ENCODE measurements at places on chromosomes 12 and 14. TPM values are rescaled to one million over a fixed set of nuclear protein-coding genes. Genes with fewer than 3 reads are reported as not detected.
A peak's percentile ranks its signal among the peaks of the same experiment; 100 is the strongest.

DNA sequence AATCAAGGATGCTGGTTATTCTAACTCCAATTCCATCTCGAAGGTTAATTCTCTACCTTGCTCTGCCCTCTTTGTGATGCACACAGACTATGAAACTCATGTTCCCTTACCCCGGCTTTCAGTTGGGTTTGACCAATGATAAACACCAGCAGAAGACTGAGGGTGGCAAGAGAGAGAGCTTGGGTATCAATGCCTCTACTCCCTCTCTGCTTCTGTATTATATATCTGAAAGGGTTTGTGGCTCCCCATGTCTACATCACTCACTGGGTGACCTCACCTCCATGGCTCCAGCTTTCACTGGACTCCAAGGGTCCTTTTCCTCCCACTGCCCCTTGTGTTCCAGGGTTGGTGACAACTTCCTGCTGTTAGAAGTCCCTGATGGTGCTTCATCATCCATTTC lies 659.0 kb upstream of the TBX3 start:
- peaks cover 3% of the 10 kb centered on the region for H3K36me3 ChIP-seq
- H3K27ac ChIP-seq: no peak overlapping the region
- no peak for DNase-seq

DNA sequence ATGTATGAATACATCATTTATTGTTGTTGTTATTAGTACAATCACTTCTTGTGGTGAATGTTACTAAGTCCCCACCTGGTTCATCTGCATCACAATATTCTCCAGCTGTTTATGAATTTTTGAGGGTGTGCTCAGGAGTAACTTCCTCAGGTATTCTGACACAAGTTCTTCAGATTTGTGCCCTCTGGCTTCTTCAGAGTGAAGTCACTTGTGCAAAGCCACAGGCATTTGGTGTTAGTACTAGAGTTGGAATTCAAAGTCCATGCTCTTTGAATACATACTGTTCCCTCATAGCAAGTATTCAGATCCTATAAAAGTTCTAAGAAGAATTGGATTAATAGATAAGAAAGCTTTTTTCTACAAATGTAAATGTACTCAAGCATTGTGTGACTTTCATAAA lies 150.3 kb upstream of the AVPR1A start:
- H3K36me3 ChIP-seq: no peaks in the 10 kb centered on the region
- no peak for DNase-seq
- no peaks in the 10 kb centered on the region for H3K27me3 ChIP-seq
- no peak overlapping the region for H3K27ac ChIP-seq

DNA sequence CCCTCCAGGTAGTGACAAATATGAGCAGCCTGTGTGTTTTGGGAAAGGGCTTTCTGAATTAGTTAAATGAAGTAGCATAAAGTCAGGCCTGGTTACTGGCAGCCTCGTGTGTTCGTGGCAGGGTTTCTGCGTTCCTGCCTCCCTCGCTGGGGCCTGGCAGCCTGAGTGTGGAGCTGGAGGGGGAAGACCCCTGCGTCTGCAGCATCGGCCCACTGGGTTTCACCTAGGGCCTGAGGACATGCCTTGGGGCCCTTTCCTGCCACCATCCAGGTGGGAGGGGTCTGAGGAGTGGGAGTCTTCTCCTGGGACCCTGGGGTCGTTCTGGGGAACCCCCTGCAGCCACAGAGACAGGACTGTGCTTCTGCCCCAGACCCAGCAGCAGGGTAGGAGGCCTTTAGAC lies 20.4 kb upstream of the AMN start:
- no peak for DNase-seq
- H3K36me3 ChIP-seq: peaks cover 11% of the 10 kb centered on the region
- no peak overlapping the region for H3K4me3 ChIP-seq
- no peaks in the 10 kb centered on the region for H3K27me3 ChIP-seq
- H3K4me1 ChIP-seq: peaks cover 31% of the 10 kb centered on the region

The CYP27B1 gene
- total RNA-seq: 14.7 TPM

DNA sequence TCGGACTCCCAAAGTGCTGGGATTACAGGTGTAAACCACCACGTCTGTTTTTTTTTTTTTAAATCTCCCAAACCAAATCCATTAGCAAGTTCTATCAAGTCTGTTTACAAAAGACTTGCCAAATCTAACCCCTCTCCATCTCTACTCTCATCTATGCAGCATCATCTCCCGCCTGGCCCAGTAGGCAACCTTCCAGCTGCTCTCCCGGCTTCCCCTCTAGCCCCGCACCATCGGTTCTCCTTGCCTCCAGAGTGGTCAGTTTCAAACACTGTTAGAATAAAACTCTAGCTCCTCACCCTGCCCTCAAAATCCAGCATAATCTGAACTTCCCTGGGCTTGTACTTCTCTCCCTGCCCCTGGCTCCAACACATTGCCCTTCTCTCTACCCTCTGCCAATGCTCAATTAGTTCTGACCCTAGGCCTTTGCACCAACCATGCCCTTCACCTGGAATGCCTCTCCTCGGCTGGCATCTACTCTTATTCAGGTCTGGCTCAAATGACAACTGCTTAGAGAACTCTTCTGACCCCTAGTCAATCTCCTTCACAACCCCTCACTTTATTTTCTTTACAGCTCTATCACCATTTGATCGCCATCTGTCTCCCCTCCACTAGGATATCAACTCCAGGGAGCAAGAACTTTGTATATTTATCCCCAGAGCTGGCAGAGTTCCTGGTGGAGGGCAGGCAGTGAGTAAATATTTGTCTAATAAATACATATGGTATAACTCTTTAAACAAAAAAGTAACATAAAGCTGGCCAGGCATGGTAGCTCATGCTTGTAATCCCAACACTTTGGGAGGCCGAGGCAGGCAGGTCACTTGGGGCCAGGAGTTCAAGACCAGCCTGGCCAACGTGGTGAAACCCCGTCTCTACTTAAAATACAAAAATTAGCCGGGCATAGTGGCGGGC lies 4.9 kb downstream of the WSB2 start:
- H3K27ac ChIP-seq: no peak overlapping the region
- peaks cover 14% of the 10 kb centered on the region for H3K36me3 ChIP-seq
- no peak for DNase-seq
- H3K27me3 ChIP-seq: no peaks in the 10 kb centered on the region
- H3K4me1 ChIP-seq: peaks cover 59% of the 10 kb centered on the region

DNA sequence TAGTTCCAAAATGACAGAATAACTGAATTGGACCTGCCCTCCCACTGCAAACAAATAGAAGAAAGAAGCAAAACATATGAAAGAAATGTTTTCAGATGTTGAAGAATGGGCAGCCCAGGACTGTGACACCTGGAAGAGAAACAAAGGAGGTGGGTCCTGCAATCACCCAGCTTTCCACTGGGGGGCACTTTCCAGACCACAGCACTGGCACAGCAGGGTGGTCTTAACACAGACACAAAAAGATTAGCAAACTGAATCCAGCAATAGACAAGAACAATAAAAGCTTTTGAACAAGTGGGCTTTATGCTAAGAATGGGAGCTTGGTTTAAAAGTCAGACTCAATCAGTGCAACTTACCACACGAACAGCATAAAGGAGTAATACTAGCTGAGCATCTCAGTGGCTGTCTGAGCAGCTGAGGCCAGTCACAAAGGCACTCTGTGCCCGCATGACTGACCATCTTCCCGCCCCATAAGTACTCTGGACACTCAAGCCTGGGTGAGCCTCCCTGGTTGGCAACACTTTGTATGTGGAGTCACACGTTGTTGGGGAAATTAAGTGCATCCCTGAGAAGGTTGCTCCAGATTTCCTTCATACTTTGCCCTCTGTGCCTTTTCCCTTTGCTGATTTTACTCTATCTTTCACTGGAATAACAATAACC lies 27.7 kb downstream of the JKAMP start:
- no peak overlapping the region for H3K4me3 ChIP-seq
- no peaks in the 10 kb centered on the region for H3K4me1 ChIP-seq
- H3K27ac ChIP-seq: no peak overlapping the region
- peaks cover 23% of the 10 kb centered on the region for H3K27me3 ChIP-seq
- H3K36me3 ChIP-seq: no peaks in the 10 kb centered on the region

DNA sequence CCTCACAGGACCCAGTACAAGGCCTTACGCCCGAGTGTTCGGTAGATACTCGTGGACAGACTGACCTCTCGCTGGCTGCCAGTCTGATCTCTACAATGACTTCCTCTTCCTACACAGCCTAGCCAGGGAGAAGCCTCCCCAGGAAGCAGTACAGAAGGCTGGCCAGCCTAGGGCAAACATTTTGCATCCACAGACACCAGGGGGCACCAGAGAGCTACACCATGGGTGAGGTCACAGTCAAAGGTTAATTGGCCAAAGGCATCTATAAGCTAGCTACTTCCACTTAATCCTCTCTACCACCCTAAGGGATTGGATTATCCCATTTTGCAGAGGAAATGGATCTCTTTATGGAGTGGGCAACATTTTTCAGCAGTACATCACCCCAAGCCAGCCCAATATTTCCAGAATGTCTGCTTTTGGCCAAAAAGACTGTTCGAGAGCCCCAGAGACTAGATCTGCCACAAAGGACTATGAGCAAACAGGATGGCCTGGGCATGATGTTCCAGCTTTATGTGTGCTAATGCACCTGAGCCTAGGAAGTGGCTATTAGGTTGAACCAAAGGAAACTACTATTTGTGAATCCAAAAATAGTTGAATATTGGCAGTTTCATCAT lies 14.6 kb upstream of the PNMA1 start:
- peaks cover 28% of the 10 kb centered on the region for H3K4me1 ChIP-seq
- H3K36me3 ChIP-seq: peaks cover 31% of the 10 kb centered on the region
- peak overlapping the region; percentile 83 for H3K27ac ChIP-seq
- no peak overlapping the region for H3K4me3 ChIP-seq

GRCh38 chr12:93181409-93181965 lies 196.2 kb upstream of the NUDT4 start:
- H3K4me3 ChIP-seq: no peak overlapping the region
- H3K27me3 ChIP-seq: no peaks in the 10 kb centered on the region
- peaks cover 25% of the 10 kb centered on the region for H3K4me1 ChIP-seq
- H3K36me3 ChIP-seq: no peaks in the 10 kb centered on the region

- no peak overlapping the region for H3K4me3 ChIP-seq
- H3K27me3 ChIP-seq: no peaks in the 10 kb centered on the region
- peaks cover 7% of the 10 kb centered on the region for H3K36me3 ChIP-seq
- peaks cover 18% of the 10 kb centered on the region for H3K4me1 ChIP-seq
- H3K27ac ChIP-seq: no peak overlapping the region
Measured at GRCh38 chr14:50303744-50304471, 8.1 kb downstream of the L2HGDH start.

The VDR gene
- total RNA-seq: 217 TPM

DNA sequence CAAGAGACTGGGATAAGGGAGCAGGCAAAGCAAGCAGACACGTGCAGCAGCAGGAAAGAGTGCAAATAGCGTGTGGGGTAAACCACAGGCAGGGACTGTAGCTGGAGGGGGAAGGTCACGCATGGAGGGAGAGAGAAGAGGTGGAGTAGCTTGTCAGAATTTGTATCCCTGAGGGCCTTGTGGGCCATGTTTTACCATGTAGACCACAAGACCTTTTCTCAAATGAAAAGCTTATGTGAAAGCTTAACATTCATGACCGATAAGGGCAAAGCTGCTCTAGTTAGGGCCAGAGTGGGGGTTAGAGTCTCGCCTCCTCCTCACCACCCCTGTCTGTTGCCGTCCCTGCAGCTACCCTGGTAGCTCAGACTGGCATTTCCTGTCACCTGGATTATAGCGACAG lies 152.9 kb upstream of the E2F7 start:
- H3K36me3 ChIP-seq: no peaks in the 10 kb centered on the region
- no peaks in the 10 kb centered on the region for H3K27me3 ChIP-seq
- DNase-seq: no peak
- H3K4me1 ChIP-seq: no peaks in the 10 kb centered on the region
- no peak overlapping the region for H3K27ac ChIP-seq

DNA sequence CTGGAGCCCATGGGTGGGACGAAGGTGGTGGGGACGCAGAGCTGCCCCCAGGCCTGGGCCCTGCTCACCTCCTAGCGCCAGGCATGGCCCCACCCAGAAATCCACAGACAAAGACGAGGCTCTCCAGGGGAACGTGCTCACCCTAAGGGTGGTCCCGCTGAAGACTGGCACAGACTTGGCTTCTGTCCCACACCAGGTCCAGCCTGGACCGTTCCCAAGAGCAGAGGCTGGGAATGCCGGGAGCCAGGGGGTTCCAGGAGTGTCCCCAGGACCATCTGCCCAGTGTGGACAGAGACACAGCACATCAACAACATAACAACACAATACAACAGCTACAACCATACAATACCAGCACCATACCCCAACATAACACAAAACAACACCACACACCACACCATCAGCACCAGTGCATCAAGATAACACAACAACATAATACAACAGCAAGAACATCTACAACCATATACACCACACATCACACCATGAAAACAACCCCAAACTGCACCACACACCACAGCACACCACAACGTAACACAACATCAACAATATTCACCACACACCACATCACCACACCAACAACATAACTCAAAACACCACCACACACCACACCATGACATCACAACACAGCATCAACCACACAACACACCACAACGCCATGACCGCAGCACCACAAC lies 329.6 kb downstream of the ADGRD1 start:
- H3K4me1 ChIP-seq: no peaks in the 10 kb centered on the region
- H3K4me3 ChIP-seq: no peak overlapping the region
- no peaks in the 10 kb centered on the region for H3K36me3 ChIP-seq
- H3K27me3 ChIP-seq: no peaks in the 10 kb centered on the region
- no peak for DNase-seq

DNA sequence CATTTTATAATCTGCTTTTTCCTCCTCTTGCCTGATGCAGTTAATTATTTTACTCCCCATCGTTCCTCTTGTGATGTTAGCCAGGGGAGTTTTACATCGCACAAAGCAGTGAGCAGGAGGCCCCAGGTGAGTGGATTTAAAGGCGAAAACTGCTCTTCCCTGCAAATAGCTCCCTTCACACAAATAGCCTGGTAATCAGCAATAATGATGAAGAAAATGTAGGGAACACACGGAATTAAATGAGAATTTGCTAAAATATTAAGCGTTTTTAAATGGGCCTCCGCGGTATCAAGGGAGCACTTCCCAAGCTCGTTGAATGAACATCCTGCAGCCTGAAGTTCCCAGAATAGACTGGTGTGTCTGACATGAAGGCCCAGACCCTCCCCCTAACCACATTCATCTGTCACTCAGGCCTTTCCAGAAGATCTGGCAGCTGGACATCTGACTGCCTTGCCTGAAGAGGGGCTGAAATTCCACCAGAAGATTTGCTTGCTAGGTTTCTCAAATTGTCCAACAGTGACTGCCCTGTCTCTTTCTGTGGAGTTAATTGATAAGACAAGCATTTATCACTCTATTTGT lies 127.2 kb downstream of the CCDC60 start:
- H3K4me3 ChIP-seq: no peak overlapping the region
- no peaks in the 10 kb centered on the region for H3K4me1 ChIP-seq
- no peak overlapping the region for H3K27ac ChIP-seq
- H3K27me3 ChIP-seq: no peaks in the 10 kb centered on the region
- DNase-seq: no peak

DNA sequence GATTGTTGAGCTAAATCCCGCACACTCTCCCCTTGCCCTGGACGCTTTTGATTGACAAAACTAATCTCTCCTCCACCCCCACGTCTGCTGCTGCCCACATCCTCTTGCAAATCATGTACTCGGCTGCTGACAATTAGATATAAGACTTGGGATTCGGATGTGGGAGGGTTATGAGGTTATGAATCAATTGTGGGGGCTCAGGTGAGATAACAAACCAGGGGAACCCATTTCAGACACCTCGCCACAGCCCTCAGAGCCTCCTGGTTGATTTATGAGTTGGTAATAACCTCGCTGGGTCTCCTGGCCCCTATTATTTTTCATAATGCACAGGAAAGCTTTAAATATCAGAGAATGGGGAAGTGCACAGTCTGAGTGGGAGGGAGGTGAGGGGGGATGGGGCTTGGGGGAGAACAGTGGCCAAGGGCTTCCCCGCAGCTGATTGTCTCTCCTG lies 449.9 kb downstream of the DPF3 start:
- H3K36me3 ChIP-seq: no peaks in the 10 kb centered on the region
- H3K4me1 ChIP-seq: peaks cover 51% of the 10 kb centered on the region
- H3K27me3 ChIP-seq: peaks cover 23% of the 10 kb centered on the region
- H3K27ac ChIP-seq: peak overlapping the region; percentile 7

The CSRP2 gene
- total RNA-seq: 3.3 TPM
